NCI-H774 (cell line): ENCODE measurements at places on chromosomes 7 and 10.

DNA sequence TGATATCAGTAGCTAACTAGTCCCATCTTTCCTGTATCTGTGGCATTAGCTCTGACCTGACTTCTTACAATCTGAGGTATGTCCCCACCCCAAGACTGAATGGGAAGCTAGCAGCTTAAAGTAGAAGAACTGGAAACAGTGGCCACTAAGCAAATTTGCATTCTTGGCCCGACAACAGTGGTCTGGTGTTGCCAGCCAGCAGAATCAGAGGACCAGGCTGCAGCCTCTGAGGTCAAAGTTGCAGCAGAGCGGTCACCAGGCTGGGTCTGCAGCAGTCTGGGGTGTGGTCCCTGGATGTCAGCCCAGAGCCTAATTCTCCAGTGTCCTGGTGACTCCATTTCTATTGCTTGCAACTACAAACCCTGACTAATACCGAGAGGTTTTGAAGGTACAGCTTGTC is 26.3 kb downstream of the FAM107B start:
- no peak for DNase-seq

GRCh38 chr10:114515298-114515914 is 111.1 kb upstream of the AFAP1L2 start:
- no peak for DNase-seq

GRCh38 chr7:157488281-157488680 is 151.5 kb downstream of the DNAJB6 start:
- no peak for DNase-seq

DNA sequence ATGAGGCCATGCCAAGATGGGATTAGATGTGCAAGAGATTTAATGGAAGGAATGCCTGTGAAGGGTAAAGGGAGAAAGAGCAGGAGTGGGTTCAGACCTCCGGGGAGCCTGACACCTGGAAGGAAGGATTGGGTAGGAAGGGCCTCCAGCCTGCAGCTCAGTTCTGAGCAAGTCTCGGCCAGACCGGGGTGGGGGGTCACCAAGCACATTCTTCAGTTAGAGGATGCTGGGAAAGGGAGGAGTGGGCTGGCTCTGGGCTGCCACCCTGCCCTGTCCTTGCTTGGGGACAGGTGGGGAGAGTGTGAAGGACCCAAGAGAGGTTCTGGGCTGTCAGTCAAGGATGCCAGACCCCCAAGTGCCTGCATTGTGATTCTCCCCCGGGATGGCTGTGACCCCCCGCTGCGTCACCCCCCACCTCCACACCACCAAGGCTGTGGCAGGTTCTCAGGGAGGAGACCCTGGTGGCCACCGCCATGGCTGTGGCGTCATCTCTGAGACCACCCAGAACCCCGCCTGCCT is 16.5 kb upstream of the PRKAG2 start:
- no peak for DNase-seq

DNA sequence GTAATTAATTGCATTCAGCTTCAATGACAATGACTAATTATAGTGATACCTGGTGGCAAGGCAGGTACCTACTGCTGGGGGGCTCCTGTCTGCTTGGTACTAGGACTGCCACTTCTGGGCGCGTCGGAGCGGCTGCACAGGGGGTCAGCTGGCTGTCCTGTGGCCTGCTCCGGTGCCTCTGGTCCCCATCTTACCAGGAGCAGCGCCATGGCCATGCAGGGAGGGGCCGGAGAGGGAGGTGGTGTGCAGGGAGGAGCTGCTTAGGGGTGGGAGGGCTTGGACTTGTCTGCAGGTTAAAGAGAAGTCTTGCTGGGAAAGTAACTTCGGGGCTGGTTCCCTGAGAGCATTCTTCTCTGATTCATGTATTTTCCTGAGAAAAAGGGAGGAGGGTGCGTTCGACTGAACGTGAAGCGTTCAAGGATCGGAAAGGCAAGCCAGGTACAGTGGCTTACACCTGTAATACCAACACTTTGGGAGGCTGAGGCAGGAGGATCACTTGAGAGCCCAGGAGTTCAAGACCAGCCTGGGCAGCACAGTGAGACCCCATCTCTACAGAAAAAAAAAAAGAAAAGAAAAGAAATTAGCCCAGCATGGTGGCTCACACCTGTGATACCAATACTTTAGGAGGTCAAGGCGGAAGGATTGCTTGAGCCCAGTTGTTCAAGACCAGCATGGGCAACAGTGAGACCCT is 15.4 kb downstream of the CUX1 start:
- no peak for DNase-seq

DNA sequence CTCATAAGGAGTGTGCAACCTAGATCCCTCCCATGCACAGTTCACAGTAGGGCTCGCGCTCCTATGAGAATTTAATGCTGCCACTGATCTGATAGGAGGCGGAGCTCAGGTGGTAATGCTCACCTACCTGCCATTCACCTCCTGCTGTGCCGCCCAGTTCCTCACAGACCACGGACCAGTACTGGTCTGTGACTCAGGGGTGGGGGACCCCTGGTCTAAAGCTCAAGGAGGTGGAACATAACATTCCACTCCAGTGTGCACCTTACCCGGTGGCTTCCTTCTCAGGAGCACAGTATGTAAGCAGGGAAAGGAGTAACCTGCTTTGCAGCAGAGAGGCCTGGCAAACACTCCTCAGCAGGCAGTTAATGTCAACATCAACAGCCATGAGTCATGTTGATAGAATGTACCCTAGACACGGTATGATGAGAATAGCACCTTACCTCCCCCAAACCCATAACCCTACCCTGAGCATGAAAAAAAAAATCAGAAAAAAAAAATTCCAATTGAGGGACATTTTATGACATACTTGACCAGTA is 273.5 kb downstream of the FGFR2 start:
- no peak for DNase-seq

- DNase-seq: no peak
Observed at GRCh38 chr7:76357475-76358010, 1.2 kb downstream of the YWHAG start.

DNA sequence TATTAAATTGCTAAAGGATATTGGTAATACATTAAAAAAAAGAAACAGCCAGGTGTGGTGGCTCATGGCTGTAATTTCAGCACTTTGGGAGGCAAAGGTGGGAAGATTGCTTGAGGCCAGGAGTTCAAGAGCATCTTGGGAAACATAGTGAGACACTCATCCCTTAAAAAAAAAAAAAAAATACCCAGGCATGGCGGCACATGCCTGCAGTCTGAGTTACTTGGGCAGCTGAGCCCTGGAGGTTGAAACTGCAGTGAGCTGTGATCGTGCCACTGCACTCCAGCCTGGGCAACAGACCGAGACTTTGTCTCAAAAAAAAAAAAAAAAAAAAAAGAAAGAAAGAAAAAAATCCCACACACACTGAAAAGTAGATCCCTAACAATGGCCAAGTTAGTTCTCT is 59.7 kb downstream of the MACC1 start:
- DNase-seq: no peak

- no peak for DNase-seq
Observed at GRCh38 chr7:103752995-103753394, 236.5 kb downstream of the RELN start.

- DNase-seq: no peak
Observed at GRCh38 chr7:155885167-155886155, 73.2 kb upstream of the SHH start.

GRCh38 chr10:104293011-104293410 is 24.0 kb downstream of the GSTO2 start:
- no peak for DNase-seq

DNA sequence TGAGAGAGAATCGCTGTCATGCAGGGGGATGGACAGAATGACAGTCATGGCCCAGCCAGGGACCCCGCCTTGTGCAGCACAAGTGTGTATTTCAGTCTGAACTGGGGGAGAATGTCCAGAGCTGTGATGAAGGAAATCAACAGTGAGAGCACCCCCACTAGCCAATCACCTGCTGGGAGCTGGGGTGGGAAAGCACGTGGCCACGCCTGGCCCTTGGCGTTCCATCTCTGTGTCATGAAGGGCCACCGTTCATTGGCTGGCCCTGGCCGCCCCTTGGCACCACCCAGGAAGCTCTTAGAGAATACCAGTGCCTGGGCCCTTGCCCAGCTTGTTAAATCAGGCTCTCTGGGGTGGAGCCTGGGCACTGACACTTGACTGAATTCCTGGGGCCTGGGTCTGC is 22.8 kb downstream of the GRID1 start:
- DNase-seq: no peak

- DNase-seq: no peak
Observed at GRCh38 chr7:19674266-19674960, 34.4 kb downstream of the POLR1F start.
